ENCODE measurements at places on chromosomes 6 and 20.

- DNase-seq, result no peak
Observed at GRCh38 chr20:4358552-4358951, 343.2 kb upstream of the RNF24 start.

GRCh38 chr6:12096342-12096741 lies 84.2 kb downstream of the HIVEP1 start:
- no peak for DNase-seq

GRCh38 chr20:25624500-25624939 lies 706 bp upstream of the NANP start:
- DNase-seq, result no peak

DNA sequence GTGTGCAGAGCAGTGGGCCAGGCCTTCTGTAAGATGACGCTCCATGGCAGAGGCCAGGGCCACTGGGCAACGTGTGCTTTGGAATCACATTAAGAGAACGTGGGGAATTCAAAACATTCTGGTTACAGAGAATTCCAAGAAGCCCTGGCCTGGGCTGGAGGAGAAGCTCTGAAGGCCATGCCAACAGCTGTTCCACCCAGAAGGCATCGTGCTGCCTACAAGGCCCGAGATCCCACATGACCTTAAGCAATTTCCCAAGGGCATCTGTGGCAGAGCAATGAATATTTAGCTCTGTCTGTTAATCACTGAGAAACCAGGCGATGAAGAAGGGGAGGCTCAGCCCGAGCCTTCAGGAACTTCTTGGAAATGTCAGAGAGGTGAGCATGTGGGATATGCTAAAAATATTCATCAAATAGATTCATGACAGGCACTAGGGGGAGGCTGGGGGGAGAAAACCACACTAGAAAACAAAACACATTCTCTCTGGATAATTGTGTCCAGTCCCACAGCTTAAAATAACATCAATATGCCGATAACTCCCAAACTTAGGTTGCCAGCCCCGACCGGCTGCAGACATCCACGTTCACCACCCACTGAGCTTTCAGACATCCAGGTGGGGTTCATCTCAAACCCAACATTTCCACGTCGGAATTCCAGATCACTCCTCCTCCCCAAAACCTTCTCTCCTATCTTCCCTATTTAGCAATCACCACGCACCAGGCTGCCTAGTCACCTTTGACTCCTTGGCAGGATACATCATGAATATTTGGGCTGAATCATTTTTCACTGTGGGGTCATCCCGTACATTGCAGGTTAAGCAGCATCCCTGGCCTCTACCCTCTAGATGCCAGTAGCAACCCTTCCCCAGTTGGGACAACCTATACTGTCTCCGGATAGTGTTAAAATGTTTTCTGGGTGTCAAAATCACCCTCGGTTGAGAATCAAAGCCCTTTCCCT lies 6.6 kb downstream of the SULF2 start:
- DNase-seq, result no peak

GRCh38 chr20:36754656-36755222 lies 8.8 kb upstream of the NDRG3 start:
- peak; percentile 67 for DNase-seq

DNA sequence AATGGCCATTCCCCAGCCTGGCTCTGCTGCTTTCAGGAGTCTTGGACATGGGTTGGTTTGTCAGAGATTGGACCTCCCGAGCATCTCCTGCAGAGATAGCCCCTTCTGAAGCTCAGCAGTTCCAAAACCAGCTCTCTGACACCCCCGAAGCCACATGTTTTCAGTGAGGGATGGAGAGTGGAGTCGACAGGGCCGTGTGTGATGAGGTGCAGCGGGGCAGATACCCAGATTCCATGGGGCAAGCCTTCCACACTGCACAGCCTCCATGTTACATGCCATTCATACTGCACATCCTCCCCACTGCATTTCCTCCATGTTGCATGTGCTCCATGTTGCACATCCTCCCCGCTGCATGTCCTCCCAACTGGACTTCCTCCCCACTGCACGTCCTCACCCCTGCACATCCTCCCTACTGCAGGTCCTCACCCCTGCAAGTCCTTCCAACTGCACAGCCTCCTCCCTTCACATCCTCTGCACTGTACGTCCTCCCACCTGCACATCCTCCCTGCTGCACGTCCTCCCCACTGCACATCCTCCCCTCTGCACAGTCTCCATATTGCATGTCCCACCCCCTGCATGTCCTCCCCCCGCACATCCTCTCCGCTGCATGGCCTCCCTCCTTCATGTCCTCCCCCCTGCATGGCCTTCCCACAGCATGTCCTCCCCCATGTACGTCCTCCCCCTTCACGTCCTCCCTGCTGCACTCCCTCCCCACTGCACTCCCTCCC lies 112.2 kb downstream of the SYNDIG1 start:
- DNase-seq, result no peak

GRCh38 chr6:155084431-155085123 lies 89.5 kb downstream of the TIAM2 start:
- DNase-seq, result no peak

GRCh38 chr20:25467441-25467840 lies 60.0 kb downstream of the GINS1 start:
- DNase-seq, result no peak

GRCh38 chr6:51901766-51902764 lies 185.3 kb downstream of the PKHD1 start:
- no peak for DNase-seq

DNA sequence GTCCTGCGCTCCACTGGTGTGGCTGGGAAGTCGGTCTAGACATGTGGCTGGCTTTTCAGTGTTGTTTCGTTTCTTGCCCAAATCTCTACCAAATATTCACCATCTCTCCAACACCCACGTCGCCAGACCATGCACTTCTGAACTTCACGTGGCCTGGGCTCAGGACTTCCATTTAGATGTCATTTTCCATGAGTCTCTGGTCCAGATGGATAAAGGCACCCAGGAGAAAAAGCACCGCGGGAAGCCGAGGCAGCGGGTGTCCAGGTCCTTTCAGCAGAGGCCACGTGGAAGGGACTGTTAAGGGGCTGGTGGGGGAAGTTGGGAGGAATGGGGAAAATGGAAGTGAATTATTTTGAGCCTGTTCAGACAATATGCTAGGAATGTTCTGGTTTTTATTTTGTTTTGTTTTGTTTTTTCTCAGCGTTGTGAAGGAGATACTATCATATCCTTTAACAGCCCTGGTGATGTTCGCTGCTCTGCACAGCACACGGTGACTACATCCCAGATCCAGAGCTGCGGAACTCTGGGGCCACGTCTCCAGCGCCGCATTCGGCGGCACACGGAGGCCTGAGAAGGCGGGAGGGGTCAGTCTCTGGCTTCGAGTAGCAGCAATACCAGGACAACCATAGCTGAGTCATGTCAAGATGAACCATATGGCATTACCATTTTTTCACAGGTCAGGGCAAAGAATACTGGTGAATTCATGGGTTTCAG lies 230.3 kb downstream of the THBS2 start:
- no peak for DNase-seq

GRCh38 chr6:137011406-137011805 lies 33.4 kb downstream of the IL20RA start:
- no peak for DNase-seq

- no peak for DNase-seq
Observed at GRCh38 chr20:57579898-57580447, 19.1 kb downstream of the PCK1 start.

GRCh38 chr20:41124451-41125094 lies 12.8 kb upstream of the PLCG1 start:
- no peak for DNase-seq
